ENCODE measurements at places on chromosomes 16 and 17.

GRCh38 chr17:5973410-5973809 lies 96.8 kb upstream of the WSCD1 start:
- no peak for DNase-seq

- DNase-seq = no peak
Observed at GRCh38 chr16:11901091-11901490, 14.7 kb downstream of the GSPT1 start.

- DNase-seq = no peak
Observed at GRCh38 chr16:19784183-19784736, 66.2 kb downstream of the IQCK start.

- DNase-seq = no peak
Observed at GRCh38 chr16:57640185-57640584, 11.8 kb downstream of the ADGRG1 start.

- no peak for DNase-seq
Observed at GRCh38 chr16:1126586-1126985, 26.3 kb upstream of the CACNA1H start.

- DNase-seq = no peak
Observed at GRCh38 chr16:72066747-72067146, 3.7 kb downstream of the HPR start.

Measured in C1 segment of cervical spinal cord (tissue), 14 donors.